ENCODE measurements at places on chromosomes 3 and 15.

- DNase-seq, result no peak
Observed at GRCh38 chr15:89499156-89499555, 2.8 kb upstream of the RHCG start.

DNA sequence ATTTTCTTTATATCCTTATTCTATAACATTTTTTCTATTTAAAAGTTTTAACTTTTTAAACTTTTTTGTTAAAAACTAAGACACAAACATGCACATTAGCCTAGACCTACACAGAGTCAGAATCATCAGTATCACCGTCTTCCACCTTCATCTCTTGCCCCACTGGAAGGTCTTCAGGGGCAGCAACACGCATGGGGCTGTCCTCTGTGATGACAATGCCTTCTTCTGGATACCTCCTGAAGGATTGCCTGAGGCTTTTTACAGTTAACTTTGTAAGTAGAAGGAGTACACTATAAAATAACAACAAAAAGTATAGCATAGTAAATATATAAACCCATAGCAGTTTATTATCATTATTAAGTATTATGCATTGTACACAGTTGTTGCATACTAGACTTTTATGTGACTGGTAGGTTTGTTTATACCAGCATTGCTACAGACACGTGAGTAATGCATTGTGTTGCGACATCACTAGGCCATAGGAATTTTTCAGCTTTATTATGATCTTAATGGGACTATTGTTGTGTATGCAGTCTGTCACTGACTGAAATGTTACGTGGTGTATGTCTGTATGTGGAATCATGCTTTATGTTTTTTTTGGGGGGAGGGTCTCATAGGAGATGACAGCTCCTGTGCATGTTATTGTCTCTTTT, 18.2 kb downstream of the ATP1B3 start:
- no peak for DNase-seq

DNA sequence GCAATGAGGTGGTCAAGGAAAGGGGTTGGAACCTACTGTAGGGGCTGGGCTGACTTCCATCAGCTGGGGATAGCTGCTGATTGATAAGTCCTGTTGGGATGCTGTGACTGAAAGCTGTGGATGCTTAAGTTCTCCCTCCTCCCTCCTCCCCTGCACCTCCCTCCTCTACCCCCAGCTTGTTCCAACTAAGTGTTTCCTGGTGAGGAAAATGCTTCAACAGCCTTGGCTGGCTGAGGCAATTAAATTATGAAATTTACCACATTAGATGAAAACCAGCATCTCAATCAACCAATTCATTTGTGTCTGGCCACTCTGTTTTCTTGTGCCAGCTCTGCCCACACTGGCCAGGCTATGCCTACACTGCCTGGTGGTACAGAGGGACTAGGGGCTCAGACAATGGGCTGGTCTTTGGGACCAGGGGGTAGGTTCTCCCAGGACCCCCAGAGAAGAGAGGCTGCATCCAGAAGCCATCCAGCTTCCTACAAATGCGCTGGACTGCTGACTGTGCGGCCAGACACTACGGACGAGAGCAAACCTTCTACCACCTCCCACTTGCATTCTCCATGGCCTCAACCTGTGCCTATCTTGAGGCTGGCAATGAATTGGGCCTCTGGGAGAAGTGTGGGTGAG, 2.5 kb downstream of the KLHL25 start:
- DNase-seq, result no peak

DNA sequence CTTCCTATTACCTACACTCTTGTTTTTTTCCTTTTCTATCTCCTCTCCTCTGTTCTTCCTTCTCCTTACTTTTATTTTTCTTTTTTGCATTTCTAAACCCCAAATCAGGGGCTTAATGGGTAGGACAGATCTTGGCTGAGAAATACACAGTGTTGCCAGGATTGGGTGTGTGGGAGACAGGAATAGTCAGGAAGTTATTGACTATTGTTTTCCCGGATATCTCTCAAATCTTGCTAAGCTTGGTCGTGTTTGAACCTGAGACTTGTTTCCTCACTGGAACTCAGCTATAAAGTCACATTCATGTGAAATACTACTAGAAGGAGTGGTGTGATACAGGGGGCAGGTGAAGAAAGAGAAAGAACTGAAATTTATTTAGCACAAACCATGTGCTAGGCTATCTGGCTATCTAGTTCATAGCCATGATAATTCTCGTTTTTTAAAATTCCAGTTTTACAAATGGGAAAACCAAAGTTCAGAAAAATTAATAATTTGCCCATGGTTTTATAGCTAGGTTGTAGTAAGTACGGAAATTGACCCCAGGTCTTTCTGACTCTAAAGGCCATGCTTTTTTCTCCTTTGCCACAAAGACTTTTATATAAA, 343.2 kb upstream of the UMPS start:
- DNase-seq, result no peak

- DNase-seq, result no peak
Observed at GRCh38 chr15:92664178-92664900, 8.8 kb upstream of the FAM174B start.

DNA sequence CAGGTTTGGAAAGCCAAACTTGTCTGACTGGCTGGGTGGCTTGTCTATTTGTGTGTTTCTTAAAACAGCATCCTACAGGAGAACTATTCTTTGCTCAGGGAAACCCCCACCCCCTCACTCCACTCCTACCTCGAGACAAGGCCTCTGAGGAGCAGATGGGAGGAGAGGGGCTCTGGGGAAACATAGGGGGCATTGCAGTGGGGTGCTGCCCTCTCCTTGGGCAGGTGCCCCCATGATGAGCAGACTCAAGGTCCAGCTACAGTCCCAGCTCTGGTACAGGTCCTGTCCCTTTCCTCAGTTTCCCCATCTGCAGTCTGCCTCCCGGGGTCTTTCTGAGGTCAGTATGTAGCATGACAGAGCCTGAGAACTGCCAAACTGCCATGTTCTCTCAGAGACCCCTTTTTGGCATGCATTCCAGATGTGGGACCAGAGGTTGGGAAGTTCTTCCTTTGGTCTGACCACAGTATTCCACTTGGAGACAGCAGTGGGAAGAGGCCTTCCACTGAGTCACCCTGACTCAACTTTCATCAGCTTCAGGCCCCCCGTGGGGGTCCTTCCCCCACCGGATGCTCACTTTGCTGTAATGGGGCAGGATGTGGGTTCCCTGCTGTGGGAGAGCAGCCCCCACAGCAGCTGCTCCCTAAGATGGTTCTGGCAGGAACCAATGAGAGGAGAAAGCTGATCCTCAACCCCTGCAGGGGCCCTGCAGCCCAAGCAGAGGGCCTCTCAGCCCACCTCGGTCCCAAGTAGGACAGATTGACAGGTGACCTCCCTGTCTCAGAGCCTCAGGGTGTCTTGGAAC, 32.3 kb upstream of the CYP11A1 start:
- DNase-seq, result peak; percentile 72

DNA sequence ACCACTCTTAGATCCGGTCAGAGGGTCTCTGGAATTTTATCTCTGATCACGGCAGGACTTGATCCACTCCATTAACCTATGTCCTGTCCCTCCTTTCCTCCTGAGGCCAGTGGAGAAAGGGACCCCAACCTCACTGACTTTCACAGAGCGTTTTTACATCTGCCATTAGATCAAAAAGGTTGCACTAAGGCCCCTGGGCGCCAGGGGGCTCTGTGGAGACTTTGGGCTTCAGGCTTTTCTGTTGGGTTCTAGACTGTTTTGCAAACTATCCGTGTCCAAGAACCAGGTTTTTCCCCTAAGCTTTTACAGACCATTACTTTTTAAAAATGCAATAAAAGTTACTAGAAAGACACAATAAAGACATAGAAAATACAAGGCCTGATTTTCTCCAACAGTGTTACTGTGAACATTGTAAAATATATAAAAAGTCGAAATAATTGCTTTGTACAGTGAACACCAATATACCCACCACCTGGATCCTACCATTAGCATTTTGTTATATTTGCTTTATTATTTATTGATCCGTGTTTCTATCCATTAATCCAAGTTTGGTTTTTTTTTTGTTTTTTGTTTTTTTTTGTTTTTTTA, 159.7 kb downstream of the POLR2M start:
- DNase-seq, result peak; percentile 51

- no peak for DNase-seq
Observed at GRCh38 chr3:192092388-192093005, 631.5 kb downstream of the PYDC2 start.

DNA sequence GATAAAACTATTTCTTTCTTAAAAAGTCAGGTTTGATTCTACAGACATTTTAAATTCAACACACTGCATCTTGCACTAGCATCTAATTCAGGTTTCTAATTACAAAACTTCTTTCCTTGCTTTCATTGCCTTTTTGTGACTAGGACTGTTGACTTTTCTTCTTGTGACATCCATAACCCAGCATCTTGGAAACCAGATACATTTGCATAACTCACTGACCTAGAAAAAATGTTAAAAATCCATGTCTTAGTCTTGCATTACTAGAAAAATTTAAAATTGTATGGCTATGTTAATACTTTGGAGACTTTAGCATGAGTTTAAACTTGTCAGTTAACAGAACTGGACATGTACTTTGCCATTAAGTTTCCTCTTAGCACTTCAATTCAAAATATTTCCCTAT, 72.7 kb downstream of the DTWD1 start:
- DNase-seq, result no peak

DNA sequence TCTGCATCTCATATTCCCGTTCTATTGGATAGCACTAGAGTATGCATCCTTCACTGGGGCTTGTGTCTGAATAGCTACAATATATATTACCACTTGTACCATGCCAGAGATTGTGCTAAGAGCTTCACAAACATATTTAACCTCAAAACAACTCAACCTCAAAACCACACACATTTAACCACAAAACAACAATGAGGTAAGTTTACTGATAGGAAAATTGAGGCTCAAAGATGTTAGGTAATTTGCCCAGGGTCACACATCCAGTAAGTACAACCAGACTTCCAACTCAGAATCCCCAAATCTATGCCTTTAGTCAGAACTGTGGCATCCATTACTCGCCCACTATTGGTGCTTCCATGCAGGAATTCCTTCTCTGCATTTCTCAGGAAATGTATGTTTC, 220.0 kb downstream of the FAM43A start:
- DNase-seq, result no peak

GRCh38 chr3:173893835-173894234, 496.3 kb downstream of the NLGN1 start:
- no peak for DNase-seq

- DNase-seq, result no peak
Observed at GRCh38 chr3:74623261-74623836, 8.9 kb upstream of the CNTN3 start.

GRCh38 chr3:197253238-197253947, 45.0 kb downstream of the DLG1 start:
- DNase-seq, result peak; percentile 37

GRCh38 chr3:168722091-168722490, 626.4 kb upstream of the GOLIM4 start:
- DNase-seq, result no peak

GRCh38 chr3:156102267-156102931, 18.0 kb upstream of the KCNAB1 start:
- no peak for DNase-seq

DNA sequence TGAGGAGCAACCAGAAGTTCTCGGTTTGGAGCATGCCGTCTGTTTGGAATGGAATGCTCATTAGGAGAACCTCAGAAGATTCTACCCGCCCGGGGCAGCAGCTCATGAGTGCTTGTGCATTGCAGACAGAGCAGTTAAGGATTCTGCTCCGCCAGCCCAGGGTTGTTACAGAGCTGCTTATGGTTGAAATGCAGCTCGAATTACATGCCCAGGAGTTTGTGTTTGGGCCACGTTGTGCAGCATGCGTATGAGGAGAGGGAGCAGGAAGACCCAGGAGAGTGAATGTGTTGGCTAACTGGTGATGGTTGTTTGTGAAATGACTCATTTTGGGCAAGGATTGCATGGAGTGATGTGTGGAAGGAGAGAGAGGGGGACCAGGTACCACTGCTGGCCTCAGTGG, 9.0 kb downstream of the FGD5 start:
- DNase-seq, result no peak

DNA sequence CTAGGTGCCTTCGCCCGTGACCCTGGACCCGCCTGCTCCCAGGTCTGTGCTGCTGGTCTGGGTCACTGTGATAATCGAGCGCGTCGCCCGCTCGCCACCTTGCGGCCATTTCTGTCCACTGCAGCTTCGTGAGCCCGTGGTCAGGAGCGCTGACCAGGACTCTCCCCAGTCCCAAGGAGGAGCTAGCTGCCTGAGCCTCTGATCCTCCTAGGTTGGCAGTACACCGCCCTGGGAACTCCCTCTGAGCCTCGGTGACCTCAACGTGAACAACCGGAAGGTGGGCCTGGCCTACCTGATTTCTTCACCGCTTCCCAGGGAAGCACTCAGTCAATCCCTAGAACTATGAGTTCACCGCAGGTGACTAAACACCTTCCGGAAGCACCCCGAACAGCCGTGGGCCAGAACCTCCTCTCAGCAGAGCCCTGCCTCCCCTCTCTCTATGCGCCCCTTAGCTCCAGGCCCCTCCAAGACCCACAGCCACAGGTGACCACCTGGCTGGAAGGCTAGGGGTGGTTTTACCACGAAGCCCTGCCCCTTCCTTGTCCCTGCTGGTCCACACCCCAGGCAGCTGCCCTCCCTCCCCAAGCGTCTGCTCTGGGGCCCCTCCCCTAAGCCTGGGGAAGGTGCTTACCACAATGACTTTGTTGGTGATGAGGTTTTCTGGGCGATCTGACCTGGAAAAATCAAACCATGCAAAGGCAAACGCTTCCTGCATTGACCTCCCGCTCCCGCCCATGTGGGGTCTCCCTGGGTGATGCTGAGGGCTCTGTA, 9.7 kb downstream of the PLA2G4D start:
- DNase-seq, result peak; percentile 54

DNA sequence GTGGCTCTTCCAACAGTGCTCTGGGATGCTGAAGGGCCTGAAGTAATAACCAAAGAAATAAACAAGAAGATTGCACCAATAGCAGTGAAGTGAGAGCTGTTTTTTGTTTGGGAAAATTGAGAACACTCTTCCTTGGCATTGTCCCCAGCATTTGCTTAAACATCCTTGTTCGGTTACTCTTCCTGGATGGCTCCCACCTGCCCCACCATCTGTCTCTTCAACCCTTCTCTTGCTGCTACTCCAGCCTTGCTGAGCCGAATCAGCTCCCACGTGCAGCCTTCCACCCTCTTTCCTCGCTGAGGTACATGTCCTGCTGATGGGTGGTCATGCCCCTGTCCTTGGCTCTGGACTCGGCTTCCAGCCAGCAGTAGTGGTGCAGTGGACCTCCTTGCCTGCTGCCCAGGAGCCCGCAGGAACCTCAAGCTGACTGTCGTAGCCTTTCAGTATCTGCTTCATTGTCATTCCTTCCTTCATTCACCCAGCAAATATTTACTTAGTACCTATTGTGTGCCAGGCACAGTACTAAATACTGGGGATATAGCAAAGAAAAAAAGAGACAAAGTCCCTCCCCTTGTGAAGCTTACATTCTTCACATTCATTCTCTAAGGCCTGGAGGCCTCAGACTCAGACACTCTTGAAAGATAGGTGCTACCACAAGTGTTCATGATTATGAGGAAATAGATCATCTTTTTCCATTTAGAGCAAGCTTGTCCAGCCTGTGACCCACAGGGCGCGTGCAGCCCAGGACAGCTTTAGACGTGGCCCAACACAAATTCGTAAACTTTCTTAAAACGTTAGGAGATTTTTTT, 17.1 kb upstream of the VILL start:
- no peak for DNase-seq

- no peak for DNase-seq
Observed at GRCh38 chr15:33031324-33031821, 163.1 kb downstream of the FMN1 start.
